ENCODE measurements at places on chromosomes 13 and 19. TPM values are rescaled to one million over a fixed set of nuclear protein-coding genes. Genes with fewer than 3 reads are reported as not detected.

Gene RAB3A
- 0.59 TPM for polyA plus RNA-seq

Gene WASF3
- not detected for polyA plus RNA-seq

Gene IGFL3
- not detected for polyA plus RNA-seq

Gene FREM2
- polyA plus RNA-seq = not detected

Gene SPRY2
- polyA plus RNA-seq = 10.5 TPM

Gene UBE2L5
- not detected for polyA plus RNA-seq

Gene LILRA2
- polyA plus RNA-seq = not detected

Gene VSIG10L
- polyA plus RNA-seq = 0.29 TPM

Gene C2CD4C
- polyA plus RNA-seq = not detected

Gene CYP4F8
- polyA plus RNA-seq = not detected

Gene MISP
- polyA plus RNA-seq = not detected

Gene PSG1
- not detected for polyA plus RNA-seq

Gene ZNF675
- polyA plus RNA-seq = 21.4 TPM

Gene LIPE
- polyA plus RNA-seq = 5.0 TPM

Gene SERP2
- 0.47 TPM for polyA plus RNA-seq

Gene S1PR2
- polyA plus RNA-seq = 2.2 TPM

Data from CD8-positive, alpha-beta memory T cell (primary cell).